Fibroblast of the aortic adventitia (primary cell): ENCODE measurements at places on chromosomes 7 and 10.

DNA sequence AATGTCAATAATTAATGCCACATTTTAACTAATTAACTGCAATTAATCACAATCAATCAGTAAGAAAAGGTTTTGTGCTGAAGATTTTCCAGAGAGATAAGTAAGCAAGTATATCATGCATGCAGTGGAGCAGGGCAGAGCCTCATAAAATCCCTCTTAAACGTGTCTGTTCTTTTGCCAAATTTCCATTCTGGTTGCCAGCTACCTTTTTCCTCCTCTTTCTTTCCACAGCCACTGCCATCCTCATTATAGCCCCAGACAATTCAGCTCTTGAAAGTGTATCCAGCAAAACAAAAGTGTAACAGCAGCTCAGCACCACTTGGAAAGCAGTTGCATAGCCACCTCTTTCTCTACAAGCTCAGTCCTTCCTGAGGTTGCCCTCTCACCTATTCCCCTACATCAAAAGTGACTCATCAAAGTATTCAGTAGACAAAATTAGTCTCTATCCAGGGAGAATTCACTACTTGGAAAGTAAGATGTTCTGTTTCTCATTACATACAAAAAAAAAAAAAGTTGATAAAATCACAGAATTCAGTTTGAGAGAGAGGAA lies 26.9 kb upstream of the EPHB6 start:
- no peak for DNase-seq

DNA sequence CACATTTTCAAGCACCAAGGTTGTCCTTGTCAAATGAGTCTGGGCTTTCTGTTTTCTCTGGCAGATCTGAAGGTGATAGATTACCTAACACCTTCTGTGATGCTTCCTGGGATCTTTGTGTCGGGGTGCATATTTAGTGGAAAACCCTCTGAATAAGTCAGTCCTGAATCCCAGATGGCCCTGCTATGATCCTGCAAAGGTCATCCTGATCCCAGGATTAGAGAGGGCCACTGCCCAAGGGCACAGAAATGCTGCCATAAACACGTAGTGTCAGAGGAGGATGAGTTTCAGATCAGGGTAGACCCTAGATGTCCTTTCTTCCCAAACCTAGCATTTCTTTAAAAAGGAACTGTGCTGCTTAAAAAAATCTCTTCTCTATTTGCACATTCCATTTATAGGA lies 19.0 kb downstream of the AGR2 start:
- no peak for DNase-seq

DNA sequence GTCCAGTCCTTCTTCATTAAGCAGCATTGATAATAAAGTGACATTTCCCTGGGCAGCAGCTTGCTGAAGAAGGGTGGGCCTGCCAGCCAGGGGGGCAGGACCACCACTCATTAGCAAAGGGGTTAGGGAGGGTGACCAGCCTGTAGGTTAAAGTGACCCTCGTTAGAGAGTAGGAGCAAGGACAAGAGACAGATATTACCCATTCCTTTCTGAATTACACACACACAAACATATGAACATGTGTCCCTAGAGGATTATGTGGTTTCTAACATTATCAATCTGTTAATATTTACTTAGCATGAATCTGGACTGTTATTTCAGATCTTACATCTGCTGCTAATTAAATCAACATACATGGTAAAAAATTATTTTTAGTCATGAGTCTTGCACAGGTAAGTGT lies 88.9 kb downstream of the CTTNBP2 start:
- DNase-seq, result no peak

DNA sequence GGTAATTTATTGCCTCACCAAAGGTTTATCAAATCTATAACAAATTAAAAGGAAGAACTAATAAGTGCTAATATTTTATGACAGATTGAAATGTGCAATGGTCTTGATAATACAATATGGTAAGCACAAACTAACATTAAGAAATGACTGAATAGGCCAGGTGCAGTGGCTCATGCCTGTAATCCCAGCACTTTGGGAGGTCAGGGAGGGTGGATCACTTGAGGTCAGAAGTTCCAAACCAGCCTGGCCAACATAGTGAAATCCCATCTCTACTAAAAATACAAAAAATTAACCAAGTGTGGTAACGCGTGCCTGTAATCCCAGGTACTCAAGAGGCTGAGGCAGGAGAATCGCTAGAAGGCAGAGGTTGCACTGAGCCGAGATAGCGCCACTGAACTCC lies 3.5 kb downstream of the MTPAP start:
- DNase-seq, result no peak

DNA sequence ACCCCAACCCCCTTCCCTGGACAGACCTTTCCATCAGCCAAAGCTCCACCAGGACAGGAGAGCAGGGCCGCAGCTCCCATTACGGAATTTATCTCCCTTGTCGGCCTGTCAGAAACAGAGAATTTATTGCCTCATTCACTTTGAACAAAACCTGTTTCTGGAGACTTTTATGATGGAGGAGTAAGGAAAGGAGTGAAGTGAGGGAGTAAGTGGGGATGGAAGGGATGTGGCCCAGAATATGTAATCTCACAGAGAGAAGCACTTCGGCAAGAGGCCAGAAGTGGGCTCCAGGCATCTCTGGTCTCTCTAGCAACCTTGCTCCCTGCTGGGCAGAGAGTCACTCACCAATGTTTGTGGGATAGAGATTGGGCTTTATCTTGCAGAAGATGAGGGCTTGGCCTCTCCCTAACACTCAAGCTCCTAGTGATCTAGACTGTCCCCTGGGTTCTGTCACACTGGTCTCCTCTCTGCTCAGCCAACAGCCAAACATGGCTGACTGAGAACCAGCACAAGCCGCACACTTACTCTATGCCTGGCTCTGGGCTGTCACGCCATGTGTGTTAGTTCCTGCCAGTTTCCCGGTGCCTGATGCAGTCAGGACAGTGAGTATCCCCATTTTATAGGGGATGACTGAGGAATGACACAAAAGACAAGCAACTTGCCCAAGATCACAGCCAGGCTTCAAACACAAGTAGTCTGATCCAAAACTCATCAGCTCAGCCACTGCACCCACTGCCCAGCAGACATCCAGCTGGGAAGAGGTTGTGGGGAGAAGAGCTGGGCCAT lies 149.4 kb upstream of the ZMIZ1 start:
- DNase-seq, result no peak

- no peak for DNase-seq
These were observed 126.3 kb downstream of the CNOT4 start for GRCh38 chr7:135383525-135384175.

- peak; percentile 10 for DNase-seq
These were observed 706.0 kb upstream of the AUTS2 start for GRCh38 chr7:68892236-68892635.

DNA sequence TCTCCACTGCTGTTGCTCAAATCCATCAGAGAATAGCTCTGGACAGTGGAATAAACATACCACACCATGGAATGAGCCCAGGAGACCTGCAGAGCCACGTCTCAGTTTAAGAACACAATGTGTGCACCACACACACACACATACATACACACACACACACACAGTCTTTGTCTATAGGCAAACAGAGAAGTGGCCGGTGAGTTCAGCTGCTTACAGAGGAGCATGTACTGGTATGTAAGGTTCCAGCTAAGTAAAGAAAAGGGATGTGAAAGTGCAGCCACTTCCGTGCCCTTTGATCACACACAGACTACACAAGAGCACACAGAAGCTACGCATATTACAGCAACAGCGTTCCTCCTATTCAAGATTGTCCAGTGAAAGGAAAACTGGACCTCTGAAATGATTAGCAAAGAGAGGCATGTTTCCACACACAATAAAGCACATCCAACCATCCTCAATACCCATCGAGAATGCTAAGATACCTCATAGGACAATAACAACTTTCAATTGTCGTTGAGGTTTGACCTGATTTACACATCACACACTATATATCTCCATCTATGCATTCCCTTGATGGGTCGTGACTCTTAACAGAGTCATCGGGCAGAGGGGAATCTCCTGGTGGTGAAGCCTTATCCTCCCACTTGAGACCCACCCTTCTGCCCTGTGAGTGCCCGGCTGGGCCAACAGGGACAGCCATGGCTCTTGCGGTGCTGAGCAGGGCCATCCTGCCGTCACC lies 23.6 kb downstream of the SLC35B4 start:
- no peak for DNase-seq

GRCh38 chr7:159115601-159116501 lies 28.8 kb downstream of the VIPR2 start:
- DNase-seq, result no peak

- peak; percentile 63 for DNase-seq
These were observed 699.1 kb downstream of the SUGCT start for GRCh38 chr7:40833888-40834234.

DNA sequence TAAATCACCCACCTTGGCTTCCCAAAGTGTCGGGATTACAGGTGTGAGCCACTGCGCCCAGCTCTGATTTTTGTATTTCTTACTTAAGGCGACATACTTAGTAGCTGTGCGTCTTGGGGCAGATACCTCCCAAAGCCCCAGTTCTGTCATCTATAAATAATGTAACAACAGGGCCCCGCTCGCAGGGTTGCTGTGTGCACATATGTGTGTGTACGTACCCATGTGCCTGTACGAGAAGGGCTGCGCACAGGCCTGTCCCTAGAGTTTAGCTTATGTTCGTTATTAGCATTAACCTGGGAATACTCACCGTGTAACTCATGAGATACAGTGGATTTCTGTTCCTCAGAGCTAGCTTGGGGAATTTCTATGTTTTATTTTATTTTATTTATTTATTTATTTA lies 103.6 kb downstream of the CUX1 start:
- no peak for DNase-seq

- peak; percentile 95 for DNase-seq
These were observed 770.4 kb downstream of the TNS3 start for GRCh38 chr7:46811529-46811928.

- peak; percentile 79 for DNase-seq
These were observed 91.8 kb upstream of the KMT2C start for GRCh38 chr7:152527610-152528032.

GRCh38 chr7:150842018-150842417 lies 10.3 kb upstream of the AOC1 start:
- no peak for DNase-seq

- DNase-seq, result no peak
These were observed 405.6 kb downstream of the TYW1 start for GRCh38 chr7:67402280-67402679.

- DNase-seq, result no peak
These were observed 182.9 kb upstream of the SHH start for GRCh38 chr7:155995183-155995612.

GRCh38 chr7:4270941-4271715 lies 411.0 kb upstream of the FOXK1 start:
- no peak for DNase-seq

- DNase-seq, result no peak
These were observed 29.6 kb upstream of the FAM20C start for GRCh38 chr7:162632-163297.

- peak; percentile 9 for DNase-seq
These were observed 330.8 kb downstream of the PTEN start for GRCh38 chr10:88194041-88194887.

- no peak for DNase-seq
These were observed 22.9 kb upstream of the TCF7L2 start for GRCh38 chr10:112926906-112927688.

- no peak for DNase-seq
These were observed 159.9 kb downstream of the MGMT start for GRCh38 chr10:129626796-129627435.

GRCh38 chr10:22148961-22149360 lies 68.9 kb downstream of the EBLN1 start:
- peak; percentile 34 for DNase-seq

GRCh38 chr7:102279537-102280400 lies 6.9 kb upstream of the SH2B2 start:
- DNase-seq, result peak; percentile 43

DNA sequence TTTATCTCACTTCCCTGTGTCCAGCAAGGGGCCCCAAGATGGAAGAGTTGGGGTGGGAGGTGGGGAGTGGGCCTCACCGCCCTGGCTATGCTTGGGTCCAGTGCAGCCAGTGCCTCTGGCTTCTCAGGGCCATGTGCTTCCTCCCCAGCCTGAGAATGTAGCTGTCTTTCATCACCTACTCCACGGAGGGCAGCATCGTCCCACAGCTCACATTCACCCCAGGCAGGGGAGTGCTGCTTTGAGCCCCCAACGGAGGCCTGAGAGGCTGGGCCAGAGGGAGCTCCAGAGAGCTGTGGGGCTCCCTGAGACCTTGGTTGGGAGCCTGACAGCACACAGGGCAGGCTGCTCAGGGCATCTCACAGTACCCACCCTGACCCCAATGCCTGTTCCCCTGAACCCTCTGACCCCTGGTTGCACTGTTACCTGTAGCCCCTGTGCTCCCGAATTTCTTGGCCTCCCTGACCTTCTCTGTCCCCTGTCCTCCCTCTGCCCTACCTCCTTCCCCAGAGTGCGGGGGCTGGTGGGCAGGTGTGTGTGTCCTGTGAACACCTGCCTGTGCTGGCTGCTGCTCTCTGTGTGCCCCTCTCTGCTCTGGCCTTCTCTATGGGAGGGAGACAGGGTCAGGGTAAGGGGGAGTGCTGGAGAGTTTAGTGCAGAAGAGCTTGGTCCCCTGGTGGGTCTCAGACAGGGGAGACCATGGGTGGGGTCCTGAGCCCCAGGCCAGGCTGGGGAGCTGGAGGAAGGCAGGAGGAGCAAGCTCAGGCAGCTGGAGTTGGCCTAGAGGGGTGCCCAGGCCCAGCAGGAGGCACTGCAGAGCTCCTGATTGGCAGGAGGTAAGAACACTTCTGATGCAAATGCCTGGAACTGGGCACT lies 19.6 kb upstream of the ZNF488 start:
- peak; percentile 16 for DNase-seq

- DNase-seq, result no peak
These were observed 348.9 kb upstream of the NPSR1 start for GRCh38 chr7:34309116-34309515.

GRCh38 chr10:104090611-104091010 lies 4.9 kb upstream of the COL17A1 start:
- DNase-seq, result peak; percentile 43

- DNase-seq, result peak; percentile 21
These were observed 183.9 kb downstream of the LRRN3 start for GRCh38 chr7:111274857-111275256.

DNA sequence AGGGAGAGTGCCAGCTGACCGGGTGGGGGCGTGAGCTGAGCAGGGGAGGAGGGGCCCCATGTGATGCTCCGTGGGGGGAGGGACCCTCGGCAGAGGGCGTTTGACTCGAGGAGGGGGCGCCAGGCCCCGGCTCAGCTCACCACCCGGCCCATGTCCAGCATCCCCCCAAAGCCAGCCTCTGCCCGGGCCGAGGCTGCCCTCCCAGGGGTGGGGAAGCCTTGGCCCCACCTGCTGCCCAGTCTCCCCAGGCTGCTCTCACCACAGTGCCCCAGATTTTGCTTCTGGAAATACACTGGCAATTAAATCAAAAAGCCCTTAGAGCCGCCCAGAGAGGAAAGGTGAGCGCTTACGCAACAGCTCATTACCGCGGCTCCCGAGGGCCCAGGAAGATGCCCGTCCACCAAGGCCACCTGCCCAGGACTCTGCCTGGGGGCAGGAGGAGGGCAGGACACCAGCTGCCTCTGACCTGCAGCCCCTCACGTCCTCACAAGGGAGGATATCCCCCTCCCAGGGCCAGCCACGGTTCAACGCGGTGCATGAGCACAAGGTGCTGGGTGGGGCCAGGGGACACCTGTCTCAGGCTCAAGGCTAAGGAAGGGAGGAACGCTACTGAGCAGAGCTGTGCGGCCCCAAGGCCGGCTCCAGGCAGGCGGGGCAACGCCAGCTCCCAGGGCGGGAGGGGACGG lies 70.0 kb upstream of the INPP5A start:
- DNase-seq, result no peak
